ENCODE measurements at places on chromosomes 12 and 14.

- DNase-seq: peak; percentile 27
These were observed 3.2 kb upstream of the CLEC9A start for GRCh38 chr12:10027311-10027710.

GRCh38 chr12:52645982-52646381 lies 6.0 kb downstream of the KRT2 start:
- DNase-seq: no peak

- DNase-seq: peak; percentile 47
These were observed 399 bp upstream of the WASHC4 start for GRCh38 chr12:105107171-105107493.

DNA sequence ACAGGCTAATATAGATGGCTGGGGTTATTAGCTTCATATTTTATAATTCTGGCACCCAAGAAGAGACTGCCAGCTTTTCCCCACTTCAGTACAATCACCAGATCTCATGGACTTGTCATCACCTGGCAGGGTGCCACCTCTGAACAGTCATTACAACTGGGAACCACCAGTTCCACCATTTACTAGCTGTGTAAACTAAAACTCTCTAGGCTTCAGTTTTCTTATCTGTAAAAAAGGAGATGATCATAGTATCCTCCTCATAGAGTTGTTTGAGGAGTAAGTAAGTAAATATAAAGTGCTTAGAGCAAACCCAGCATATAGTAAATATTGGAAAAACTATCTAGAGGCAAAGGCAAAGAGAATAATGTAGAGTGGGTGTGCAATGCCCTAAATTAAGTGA lies 19.3 kb downstream of the CPNE8 start:
- peak; percentile 28 for DNase-seq

DNA sequence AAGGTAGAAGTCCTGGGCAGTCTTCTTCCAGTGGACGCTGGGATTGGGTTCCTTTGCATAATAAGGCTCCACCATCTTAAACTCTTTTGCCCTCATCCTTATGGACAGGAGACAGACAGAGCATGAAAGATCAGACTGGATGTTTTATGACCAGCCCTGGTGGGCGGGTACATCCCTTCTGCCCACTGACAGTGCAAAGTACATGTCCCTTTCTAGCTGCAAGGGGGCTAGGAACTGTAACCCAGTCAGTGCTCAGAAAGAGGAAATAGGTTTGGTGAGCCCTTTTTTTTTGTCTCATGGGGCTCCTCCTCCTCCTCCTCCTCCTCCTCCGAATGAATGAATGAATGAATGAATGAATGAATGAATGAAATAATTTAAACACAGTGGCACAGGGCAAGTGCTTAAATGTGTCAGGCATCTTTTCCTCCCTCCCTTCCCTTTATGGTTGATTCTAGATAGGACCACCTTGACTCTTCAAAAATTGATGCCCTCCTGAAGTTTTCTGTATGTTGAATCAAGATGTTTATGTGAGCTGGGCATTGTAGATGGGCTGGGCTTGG lies 36.4 kb upstream of the HNF1A start:
- no peak for DNase-seq

- DNase-seq: no peak
These were observed 2.9 kb downstream of the TRPV4 start for GRCh38 chr12:109830267-109830666.

DNA sequence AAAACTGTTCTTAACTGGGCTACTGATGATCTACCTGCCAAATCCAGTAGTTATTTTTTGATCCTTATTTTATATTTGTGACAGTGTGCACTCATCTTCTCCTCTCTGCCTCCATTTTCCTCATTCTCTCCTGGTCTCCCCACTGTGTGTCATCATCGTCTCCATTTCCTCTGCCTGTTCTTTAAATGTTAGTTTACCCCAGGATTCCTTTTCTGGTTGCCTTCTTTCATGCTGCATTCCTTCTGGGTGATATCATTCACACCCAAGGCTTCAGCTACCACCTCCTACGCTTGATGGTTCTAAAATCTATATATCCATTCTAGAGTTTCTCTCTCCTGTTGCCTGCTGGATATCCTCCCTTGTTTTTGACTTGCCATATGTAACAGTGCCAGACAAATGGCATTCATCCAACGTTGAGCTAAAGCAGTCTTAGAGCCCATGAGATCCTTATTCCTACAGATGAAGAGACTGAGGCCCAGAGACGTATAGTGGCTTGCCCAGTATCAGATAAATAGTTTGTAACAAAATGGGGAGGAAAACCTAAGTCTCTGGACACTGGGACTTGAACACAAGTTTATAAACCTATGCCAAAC lies 109.5 kb downstream of the DIP2B start:
- DNase-seq: no peak

DNA sequence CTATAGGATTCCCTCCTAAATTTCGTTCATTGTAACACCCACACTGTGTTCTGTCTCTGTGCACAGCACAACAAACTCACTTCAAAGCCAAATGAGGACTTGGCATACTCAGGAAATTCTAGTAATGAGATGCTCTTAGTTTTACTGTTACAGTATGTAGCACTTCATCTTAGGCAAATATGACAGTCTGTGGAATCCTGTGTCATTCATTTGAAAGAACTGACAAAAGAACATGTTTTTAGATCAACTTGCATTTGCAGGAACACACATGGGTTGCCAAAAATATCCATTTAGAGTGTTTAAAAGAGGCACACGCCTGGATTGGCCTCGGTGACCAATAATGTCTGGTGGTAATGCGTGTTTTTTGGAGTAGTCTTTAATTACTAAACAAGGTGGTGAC lies 56.5 kb downstream of the PDE3A start:
- DNase-seq: no peak

DNA sequence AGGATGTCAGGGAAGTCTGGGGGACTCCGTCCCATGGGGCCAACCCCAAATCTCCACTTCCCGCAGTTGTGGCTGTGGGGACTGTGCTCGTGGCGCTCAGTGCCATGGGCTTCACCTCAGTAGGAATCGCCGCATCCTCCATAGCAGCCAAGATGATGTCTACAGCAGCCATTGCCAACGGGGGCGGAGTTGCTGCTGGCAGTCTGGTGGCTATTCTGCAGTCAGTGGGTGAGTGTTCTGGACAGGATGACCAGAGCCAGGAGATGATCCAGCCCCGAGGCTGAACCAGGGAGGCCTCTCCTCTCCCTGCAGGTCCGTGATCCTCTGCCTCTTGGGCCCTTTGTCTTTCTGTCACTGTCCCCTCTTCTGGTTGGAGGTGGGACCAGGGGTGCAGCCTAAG lies 8.8 kb upstream of the IFI27 start:
- DNase-seq: no peak
